ENCODE measurements at places on chromosomes 1 and 21.

GRCh38 chr1:15668089-15668754, 15.9 kb upstream of the PLEKHM2 start:
- DNase-seq = no peak

DNA sequence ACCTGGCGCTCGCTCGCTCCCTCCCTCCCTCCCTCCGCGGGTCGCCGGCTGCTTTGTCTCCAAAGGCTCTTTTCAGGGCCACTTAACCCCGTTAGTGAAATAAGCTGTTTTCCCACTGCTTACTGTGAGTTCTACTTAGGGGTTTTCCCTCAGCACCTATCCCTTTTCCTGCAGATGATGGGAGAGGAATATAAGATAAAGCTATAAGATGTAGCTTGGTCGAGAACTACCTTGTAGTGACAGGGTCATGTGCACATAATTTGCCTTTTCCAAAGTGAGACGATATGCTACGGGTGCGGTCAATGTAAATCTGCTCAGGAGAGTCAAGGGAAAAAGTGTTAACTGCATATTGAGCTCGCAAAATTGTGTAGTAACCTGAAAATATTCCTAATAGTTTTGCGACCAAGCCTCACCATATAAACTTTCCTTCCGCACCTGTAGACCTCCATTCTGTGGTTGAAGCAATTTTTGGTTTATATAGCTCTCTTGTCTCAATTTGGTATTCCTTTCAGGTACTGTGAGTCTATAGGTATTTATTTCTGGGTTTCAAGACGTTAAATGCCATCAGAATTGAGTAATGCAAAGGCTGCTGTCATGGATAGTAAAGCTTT, 55.8 kb upstream of the BOLA1 start:
- DNase-seq = peak; percentile 0

DNA sequence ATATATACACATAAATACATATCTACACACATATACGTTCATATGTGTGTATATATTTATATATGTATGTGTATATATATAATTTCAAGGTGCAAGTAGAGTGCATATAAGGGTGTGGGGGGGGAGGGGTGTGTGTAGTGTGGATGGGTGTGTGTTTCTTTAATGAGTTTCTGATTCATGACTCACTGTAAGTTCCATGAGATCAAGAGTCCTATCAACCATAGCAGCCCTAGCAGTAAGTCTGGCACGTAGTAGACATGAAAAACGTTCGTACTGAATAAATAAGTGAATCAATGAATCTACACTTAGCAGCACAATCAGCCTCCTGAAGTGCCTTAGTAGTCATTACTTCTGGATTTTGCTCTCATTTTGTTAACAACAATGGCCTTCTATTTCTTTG, 61.9 kb upstream of the KRTAP11-1 start:
- no peak for DNase-seq

DNA sequence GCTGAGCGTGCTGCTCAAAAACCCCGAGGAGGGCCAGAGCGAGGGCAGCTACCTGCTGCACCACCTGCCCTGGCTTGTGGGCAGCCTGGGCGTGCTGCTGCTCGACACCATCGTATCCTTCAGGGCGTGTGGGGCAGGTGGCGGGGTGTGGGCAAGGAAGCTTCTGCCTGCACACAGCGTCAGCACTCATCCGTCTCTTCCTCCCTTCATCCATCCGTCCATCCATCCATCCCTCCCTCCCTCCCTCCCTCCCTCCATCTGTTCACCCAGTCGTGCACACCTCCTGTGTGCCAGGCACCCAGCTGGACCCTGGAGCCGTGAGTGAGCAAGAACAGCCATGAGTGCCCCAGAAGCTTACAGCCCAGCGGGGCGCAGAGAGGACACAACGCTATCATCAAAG, 15.2 kb downstream of the SLC66A1 start:
- no peak for DNase-seq

- DNase-seq = peak; percentile 75
Measured at GRCh38 chr1:52552505-52553361, at the start of gene TUT4. Gene TUT4 (minus strand): TSS chr1:52553092. CDS start chr1:52526280, 26,812 bp downstream.

- DNase-seq = no peak
Measured at GRCh38 chr1:161987872-161988271, 35.8 kb downstream of the OLFML2B start.

- DNase-seq = no peak
Measured at GRCh38 chr21:44548381-44548780, 2.9 kb downstream of the KRTAP10-2 start.

DNA sequence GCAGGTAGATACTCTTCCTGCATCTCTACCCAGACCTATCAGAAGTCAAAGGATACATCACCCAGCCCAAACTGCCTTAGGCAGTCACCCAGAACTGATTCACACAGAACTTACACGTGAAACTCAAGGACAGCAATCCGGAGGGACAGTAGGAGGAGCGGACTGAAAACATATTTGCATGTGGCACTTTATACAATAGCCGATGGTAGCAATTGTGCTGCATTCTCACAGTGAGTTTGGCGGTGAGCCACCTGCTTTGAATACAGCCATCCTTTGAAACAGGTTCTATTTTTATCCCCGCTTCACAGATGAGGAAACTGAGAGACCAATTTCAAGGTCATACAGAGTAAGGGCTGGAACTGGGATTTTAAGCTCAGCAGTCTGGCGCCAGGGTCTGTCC, 69.5 kb downstream of the EDEM3 start:
- DNase-seq = no peak

DNA sequence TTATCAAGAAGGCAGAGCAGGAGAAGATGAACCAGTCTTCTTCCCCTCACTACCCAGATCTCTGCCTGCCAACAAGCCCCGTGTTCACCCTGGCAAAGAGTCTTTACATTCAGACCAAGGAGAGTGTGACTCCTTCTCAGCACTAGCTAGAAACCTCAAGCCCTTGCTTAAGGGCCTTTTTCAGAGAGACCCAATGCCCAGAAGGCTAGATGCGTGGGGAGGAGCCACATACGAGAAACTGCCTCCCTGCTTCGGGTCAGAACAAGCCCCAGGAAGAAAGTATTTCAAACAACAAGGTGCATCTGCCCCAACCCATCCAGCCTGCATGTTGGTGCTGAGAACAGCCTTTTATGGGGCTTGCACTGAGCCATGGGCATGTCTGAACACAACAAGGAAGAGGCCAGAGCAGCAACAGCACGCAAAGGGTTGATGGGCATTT, 152.7 kb upstream of the CAMK1G start:
- DNase-seq = no peak

- DNase-seq = no peak
Measured at GRCh38 chr1:245800901-245801605, 646.3 kb downstream of the KIF26B start.

DNA sequence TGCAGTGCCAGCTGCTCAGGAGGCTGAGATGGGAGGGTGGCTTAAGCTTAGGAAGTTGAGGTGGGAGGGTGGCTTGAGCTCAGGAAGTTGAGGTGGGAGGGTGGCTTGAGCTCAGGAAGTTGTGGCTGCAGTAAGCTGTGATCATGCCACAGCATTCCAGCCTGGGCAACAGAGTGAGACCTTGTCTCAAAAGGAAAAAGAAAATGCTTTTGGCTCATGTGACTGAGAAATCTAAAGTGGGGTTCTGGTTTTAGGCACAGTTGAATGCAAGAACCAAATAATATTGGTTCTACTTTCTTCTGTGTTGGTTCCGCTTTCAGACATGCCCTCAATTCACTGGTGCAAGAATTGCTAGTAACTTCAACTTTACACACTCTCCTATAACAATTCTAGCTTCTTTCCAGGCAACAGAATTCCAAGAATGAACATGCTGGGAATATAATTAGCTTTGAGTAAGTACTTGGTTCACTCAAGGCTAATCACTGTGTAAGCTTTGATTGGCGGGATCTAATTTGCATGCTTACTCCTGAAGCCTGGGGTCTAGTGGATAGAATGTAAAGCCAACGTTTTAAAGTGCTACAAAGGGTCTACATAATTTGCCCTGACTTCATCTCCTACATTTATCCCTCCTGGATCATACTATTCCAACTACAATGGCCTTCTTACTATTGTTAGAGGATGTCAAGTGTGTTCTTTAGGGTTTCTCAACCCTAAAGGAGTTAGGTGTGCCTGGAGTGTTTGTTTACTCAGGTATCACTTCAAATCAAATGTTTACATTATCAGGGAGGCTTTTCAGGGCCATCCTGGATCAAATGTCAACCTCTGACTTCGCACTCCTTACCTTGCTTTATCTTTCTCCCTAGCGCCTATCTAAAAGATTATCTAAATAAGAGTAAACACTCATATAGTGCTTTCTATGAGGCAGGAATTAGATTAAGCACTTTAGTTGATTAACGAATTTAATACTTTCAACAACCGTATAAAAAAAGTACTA, 115.1 kb downstream of the SLC16A1 start:
- DNase-seq = no peak

GRCh38 chr1:180311011-180311730, 81.1 kb downstream of the LHX4 start:
- no peak for DNase-seq

DNA sequence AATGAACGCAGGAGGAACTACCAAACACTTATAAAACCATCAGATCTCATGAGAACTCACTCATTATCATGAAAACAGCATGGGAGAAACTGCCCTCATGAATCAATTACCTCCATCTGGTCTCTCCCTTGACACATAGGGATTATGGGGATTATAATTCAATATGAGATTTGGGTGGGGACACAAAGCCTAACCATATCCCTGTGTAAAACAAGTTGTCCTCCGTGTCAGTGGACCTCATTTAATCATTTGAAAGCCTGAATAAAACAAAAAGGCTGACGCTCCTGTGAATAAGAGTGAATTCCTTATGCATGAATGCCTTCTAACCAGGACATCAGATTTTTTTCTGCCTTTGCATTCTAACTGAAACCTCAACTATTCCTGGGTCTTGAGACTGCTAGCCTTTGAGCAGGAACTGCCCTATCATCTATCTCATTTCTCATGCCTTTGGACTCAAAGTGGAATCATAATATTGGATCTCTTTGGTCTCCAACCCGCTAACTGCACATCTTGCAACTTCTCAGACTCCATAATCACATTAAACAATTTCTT, 648.8 kb downstream of the ADGRL2 start:
- no peak for DNase-seq

DNA sequence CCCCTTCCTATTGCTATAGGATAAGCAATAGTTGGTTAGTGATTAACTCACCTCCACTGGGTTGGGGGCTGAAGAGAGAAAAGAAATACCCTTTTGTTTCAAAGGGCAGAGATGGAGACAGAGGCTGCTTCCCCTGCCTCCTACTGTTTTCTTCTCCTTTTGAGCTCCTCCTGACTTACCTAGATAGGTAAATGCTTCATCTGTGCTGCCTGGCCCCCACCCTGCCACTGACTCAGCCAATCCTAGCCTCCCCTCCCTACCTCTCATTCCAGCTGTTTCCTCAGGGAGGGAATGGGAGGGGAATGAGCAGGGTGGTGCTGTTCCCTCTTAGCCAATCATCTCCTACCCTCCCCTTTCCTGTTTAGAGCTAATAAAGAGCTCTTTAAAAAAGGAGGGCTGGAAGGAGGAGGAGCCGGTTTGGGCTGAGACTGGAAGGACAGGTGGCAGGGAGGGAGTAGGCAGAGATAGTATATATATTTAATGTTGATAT, at the start of gene C1orf116:
TSS of gene C1orf116 (minus strand) at position 229 of the 490 bp plus-strand sequence. CDS start 5,158 bp downstream, outside the sequence.
- no peak for DNase-seq

DNA sequence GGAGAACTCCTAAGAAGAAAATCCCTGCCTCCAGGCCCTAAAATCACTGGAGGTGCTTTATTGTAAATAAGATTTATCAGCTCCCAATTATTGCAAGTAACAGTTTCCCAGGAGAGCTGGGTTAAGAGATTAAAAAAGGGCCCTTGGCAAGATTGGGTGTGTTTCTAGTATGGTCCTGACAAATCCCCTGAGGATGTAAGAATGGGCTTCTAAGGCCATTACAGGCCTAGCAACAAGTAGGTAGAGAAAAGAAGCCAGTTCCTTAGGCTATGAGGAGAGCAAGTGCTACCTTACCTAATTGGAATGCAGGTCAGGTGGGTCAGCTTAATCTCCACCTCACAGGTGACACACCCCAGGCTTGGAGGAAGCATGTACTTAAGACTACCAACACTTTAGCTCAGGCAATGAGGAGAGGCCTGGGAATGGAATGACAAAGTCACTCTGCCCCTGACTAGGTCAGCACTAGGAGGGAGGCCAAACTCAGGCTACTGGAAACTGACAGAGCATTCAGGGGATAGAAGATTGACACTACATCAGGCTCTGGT, 6.8 kb upstream of the OTUD7B start:
- no peak for DNase-seq

- no peak for DNase-seq
Measured at GRCh38 chr1:109133815-109134214, 19.9 kb downstream of the ELAPOR1 start.

GRCh38 chr1:183580281-183580682, 10.0 kb downstream of the NCF2 start:
- DNase-seq = peak; percentile 24

DNA sequence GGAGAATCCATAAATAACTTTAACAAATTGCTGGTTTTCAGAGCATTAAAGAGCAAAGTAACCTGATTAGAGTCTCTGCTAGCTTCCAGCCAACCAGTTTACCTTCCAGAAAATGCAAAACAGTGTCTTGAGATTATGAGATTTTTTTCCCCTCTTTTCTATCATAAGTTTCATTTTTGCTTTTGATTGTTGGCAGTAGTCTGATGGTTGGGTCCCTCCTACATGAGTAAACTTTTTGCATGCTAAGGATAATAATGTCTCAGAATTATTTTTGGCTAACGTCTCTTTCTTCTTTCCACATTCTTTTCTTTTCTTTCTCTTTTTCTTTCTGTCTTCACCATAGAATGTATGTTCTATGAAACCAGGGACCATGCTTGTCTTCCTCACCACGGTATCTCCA, 6.3 kb upstream of the ADAMTS5 start:
- no peak for DNase-seq

- DNase-seq = no peak
Measured at GRCh38 chr1:154141240-154141639, 13.6 kb downstream of the NUP210L start.

- DNase-seq = no peak
Measured at GRCh38 chr1:232902774-232903350, 47.5 kb upstream of the NTPCR start.

DNA sequence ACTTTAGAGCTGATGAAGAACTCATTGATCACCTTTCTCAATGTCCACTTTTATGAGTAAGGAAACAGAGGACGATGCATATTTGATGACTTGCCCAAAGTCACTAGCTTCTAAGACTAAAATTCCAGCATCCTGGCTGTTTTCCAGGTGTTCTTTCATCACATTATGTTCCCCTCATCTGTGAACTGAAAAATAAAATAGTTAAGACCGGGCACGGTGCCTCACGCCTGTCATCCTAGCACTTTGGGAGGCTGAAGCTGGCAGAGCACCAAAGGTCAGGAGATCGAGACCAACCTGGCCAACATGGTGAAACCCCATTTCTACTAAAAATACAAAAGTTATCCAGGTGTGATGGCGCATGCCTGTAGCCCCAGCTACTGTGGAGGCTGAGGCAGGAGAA, 297.5 kb downstream of the DUSP10 start:
- no peak for DNase-seq
